ENCODE measurements at places on chromosomes 6 and 20. TPM values are rescaled to one million over a fixed set of nuclear protein-coding genes. Genes with fewer than 3 reads are reported as not detected.

Gene TXLNB
- total RNA-seq = 0.15 TPM

Gene RIPPLY2
- 0.74 TPM for total RNA-seq

Gene PPP1R16B
- total RNA-seq = not detected

Gene IMPG1
- total RNA-seq = not detected

Gene SNX3
- total RNA-seq = 101 TPM

Gene ANKRD66
- total RNA-seq = not detected

Gene PRL
- total RNA-seq = not detected

Gene KIF25
- 0.15 TPM for total RNA-seq

Gene C20orf141
- total RNA-seq = not detected

Gene NCOA5
- 22.7 TPM for total RNA-seq

Gene CRISP2
- not detected for total RNA-seq

Gene GGTLC1
- total RNA-seq = not detected

All from bronchus fibroblast of lung (primary cell).